ENCODE measurements at places on chromosomes 12 and 14.
A peak's percentile ranks its signal among the peaks of the same experiment; 100 is the strongest.

- peak; percentile 58 for DNase-seq
Observed at GRCh38 chr12:103928682-103929045, 1.5 kb upstream of the HSP90B1 start.

DNA sequence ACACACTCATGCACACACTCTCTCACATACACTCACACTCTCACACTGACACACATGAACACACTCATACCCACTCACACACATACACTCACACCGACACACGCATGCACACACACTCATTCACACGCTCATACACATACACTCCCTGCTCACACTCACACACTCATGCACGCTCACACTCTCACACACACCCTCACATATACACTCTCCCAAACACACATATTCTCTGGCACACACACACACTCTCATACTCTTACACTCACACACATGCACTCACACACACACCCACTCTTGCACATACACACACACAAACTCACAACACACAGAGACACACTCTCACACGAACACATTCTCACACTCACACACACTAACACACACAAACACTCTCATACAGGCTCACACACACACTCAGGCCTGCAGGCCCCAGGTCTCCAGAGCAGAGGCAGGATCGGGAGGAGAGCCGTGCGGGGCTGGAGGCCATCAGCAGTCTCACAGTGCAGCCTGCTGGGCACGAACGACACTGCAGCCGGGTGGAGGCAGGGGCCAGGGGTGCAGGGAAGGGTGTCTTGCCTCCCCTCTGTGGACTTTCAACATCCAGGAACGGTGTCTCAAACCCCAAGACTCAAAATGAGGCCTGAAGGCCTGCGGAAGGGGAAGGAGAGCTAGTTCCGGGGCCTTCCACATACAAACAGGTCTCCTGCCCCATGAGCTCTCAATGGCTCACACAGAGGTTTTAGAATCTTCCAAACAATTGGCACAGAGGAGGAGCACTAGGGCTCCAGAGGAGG, 148.7 kb downstream of the ANO2 start:
- DNase-seq = no peak

DNA sequence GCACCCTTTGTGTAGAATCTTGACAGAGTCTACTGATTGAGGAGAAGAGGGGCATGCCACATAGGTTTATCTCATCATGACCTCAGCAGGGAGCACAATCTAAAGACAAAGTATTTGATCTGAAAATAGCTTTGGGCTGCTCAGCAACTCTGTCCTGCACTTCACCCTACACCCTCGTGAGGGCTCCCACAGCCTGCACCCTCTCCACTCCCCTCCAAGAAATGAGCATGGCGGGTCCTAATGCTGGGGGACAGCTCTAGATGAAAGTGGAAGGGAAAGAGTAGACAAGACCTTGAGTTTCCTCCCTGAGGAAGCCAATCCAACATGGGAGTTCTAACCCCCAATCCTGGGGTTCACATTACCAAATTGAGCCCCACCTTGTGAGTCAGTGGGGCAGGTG, 10.7 kb upstream of the KRT5 start:
- DNase-seq = no peak

DNA sequence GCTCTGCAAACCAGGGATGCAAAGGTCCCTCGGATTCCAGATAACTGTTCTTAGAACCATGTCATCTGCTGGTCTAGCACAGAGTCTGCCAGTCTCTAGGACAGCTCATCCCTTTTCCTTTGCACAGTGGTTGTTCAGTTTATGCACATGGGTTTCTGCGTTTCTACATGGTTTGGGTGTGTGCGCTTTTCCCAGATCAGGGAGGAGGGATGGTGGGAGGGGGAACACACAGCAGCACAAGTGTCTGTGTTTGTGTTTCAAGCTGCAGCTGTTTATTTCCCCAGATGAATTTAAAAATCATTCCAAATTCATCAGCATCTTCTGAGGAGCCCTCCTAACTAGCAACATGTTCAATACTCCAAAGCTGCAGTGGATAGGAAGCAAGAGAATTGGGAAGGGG, 45.4 kb downstream of the ANO2 start:
- DNase-seq = no peak

DNA sequence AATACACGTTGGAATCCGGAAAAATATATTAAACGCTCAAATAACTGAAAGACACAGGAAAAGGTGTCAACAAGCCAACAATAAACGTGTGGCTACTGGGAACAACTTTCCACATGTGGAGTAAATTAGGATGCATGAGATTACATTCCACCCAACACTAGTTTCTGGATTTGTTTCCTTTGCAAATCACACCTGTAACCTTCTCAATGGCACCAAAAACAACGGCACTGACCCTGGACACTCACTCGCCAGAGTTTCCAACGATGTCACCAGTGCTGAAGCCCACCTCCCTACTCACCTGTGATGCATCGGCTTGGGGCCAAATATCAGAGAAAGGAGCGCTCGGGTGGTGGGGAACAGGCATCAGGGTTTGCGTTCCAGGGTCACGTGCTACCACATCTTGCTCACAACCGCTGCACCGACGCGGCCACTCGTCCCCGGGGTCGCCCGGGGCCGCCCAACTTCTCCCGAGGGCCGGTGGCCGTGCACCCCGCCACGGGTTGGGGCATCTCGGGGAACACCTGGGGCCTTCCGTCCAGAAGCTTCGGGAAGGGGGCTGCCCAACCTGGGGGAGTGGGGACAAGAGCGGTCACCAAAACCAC, 629 bp downstream of the PRDM4 start:
- no peak for DNase-seq

- DNase-seq = no peak
Observed at GRCh38 chr12:42332301-42333285, 6.6 kb downstream of the PPHLN1 start.

DNA sequence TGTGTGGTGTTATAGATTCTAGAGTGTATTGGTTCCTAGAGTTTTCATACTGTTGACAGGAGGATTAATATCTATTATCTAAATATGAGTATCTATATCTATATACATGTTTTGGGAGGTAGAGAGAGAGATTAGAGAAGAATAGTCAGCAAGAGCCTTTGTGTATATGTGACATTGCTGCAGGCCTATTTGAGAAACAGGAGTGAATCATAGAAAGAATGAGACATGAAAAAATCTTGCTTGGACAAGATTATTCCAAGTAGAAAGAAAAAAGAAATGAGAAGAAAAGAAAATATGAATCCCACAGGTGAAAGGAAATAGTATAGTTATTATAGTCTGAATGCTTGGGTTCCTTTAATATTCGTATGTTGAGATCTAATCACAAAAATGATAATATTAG, 720.4 kb downstream of the RERGL start:
- no peak for DNase-seq

DNA sequence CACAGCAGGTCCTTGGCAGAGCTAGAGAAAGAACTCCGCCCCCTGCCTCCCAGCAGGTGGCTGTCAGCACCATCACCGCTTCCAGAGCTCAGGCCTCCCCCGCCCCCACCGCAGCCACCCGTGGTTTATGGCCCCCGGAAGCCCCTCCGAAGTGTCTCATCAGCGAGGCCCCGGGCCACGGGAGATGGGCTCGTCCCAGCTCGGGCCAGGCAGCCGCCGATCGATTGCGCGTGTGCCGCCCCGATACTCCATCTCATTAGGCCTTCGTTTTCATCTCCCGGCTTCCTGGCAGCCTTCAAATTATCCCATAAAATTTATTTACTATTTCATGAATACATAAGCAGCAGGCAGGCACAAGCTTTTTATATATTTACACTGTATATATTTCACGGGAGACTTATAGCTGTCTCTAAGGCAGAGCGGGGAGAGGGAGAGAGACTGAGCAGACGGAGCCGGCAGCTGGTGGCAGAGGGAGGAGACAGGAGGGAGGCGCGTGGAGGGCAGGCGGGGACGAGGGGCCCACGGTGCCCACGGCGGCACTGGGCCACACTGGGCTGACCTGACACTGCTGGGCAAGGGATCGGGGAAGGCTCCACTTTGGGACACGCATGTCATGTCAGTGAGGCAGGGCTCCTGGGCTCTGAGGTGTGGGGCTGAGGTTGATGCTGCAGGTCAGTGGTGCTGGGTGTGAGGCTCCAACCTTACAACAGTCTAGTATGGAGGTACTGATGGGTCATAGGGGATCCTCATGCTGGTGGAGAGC, 241.2 kb downstream of the RBM19 start:
- no peak for DNase-seq

- DNase-seq = no peak
Observed at GRCh38 chr12:27965966-27966365, 6.6 kb downstream of the PTHLH start.

DNA sequence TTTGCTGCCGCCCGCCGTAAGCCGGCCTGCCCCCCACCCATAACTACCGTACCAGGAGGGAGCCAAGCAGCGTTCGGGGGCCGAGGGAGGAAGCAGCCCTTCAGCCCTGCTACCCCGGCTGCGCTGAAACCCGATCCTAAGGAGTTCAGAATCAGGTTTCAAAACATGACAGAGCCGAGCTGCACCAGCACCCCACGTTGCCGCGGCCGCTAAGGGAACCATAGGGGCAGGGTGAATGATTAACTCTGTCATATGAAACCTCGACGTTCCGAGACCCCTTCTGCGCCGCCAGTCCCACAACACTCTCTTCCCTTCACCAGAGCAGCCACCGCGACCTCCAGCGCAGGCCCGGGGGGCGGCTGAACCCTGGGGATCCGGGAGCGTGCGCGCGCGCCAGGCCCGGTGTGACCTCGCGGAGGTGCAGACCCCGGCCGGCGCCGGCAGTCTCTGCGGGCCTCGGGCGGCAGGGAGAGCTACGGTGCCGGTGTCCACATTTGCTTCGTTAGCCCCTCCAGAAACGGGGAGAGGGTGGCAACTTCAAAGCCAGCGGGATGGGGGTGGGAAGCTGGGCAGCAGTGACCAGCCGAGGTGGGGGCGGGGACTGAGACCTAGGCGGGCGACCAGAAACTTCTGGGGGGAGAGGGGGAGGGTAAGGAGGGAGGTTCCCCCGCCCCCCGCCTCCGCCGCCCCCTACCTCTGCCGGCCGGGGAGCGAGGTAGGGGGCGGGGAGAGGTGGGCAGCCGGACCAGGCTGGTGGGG, 1.6 kb downstream of the SIX4 start:
- peak; percentile 25 for DNase-seq

DNA sequence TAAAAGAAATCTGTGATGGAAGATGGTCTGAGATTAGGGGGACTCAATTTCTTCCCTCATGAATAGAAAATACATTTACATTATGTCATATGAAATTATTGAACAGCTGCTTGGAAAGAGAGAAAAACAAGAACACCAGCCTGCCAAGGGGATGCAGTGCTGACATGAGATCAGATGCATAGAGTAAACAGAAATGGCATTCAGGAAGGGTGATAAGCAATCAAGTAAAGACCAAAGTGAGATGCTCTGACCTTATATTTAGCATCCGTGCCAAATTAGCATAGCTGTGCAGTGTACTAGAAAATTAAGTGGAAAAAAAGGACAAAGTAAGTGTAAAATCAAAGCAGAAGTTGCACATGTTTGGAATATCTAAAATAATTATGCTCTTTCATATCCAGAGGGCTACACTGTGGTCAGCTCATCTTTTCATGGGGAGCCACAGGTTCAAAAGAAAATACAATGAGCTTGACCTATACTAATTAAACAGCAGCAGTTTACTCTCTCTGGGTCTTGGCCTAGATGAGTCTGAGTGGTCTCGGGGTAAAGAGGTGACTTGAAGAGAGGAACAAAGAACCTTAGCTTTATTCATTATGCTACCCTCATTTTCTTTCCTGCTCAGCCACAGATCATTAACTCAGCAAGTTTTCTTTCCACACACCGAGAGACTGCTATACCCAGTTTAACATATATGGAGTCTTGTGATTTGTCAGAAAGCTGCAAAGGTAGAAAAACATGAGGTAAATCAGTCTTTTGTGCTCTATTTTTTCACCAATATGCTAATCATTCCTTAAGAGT, 359.4 kb upstream of the FOXG1 start:
- no peak for DNase-seq

- DNase-seq = no peak
Observed at GRCh38 chr12:111799758-111800157, 33.0 kb downstream of the ALDH2 start.
